ENCODE measurements at places on chromosomes 6 and 20. TPM values are rescaled to one million over a fixed set of nuclear protein-coding genes. Genes with fewer than 3 reads are reported as not detected.

The CRISP3 gene
- not detected for total RNA-seq

The TPX2 gene
- total RNA-seq, result 23.9 TPM

The SGK2 gene
- total RNA-seq, result 20.6 TPM

The PXDC1 gene
- total RNA-seq, result 83.8 TPM

The EMILIN3 gene
- 8.0 TPM for total RNA-seq

The LTB gene
- total RNA-seq, result 2.4 TPM

The CFAP61 gene
- 1.0 TPM for total RNA-seq

The BNIP5 gene
- 29.1 TPM for total RNA-seq

The KCNQ5 gene
- total RNA-seq, result 5.5 TPM

The ADAM33 gene
- 14.8 TPM for total RNA-seq

The GMNN gene
- total RNA-seq, result 73.1 TPM

The DEFB124 gene
- not detected for total RNA-seq

The TINAG gene
- total RNA-seq, result 0.76 TPM

The PPARD gene
- 9.1 TPM for total RNA-seq

The BPIFA1 gene
- not detected for total RNA-seq

The SLC2A10 gene
- 37.2 TPM for total RNA-seq

DNA sequence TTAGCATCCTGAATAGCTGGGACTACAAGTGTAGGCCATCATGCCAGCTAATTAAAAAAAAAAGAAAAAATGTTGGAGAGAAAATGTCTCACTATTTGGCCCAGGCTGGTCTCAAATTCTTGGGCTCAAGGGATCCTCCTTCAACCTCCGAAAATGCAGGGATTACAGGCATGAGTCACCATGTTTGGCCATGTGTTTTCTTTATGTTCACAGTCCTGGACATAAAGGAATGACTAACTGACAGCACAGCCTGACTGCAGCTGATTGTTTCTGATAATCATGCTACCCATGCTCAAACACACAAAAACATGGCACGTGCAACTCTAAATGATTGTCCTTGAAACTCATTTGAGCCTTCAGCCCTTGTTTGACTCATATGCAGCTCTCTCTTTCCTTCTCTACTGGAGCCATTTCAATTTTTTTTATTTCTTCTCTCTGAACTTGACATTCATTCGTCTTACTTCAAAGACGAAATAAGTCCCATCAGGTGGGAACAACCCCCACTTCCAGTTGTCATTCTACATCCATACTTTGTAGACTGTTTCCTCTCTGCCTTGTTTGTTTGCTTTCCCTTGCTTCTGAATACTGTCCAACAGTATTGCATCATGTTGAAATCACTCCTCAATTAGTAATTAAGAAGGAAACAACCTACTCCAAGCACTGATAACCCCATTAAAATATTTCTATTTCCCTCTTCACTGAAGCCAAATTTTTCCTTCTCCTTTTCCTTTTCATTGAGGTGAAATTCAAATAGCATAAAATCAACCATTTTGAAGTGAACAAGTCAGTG is 413.0 kb downstream of the BMP2 start:
- no peaks in the 10 kb centered on the region for H3K4me1 ChIP-seq
- H3K27ac ChIP-seq, result no peak overlapping the region
- DNase-seq, result no peak

DNA sequence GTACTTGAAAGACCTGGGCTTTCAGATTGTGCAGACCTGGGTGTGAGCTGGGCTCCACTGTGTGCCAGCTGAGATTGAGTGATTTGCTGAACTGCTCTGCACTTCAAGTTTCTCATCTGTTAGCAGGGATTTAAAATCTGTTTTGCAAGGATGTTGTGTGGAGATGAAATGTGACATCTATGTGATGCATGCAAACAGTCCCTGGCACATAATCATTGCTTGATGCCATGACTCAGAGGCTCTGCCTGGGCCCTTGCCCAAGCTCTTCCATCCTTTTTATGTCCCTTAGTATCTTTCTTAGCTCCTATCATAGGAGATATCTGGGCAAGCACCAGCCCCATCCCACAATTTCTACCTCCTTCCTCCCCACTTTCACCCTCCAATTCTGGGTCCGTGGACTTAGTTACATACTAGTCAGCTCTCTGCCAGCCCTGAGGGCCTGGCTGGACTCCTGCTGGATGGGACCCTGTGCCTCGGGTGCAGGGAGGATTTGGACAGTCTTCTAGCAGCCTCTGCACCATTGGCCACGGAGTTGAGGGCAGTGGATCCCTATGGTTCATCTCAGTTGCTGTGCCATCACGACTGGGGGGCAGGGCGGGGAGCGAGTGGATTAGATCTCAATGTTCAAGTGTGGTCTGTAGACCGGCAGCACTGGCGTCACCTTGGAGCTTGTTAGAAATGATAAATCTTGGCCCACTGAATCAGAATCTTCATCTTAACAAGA is 103.6 kb downstream of the MAP3K7 start:
- H3K27me3 ChIP-seq, result no peaks in the 10 kb centered on the region
- H3K4me3 ChIP-seq, result no peak overlapping the region
- no peak overlapping the region for H3K27ac ChIP-seq
- DNase-seq, result no peak

- no peaks in the 10 kb centered on the region for H3K27me3 ChIP-seq
- H3K4me3 ChIP-seq, result no peak overlapping the region
- DNase-seq, result peak; percentile 31
- peak overlapping the region; percentile 81 for H3K27ac ChIP-seq
- H3K36me3 ChIP-seq, result no peaks in the 10 kb centered on the region
These were observed 163.7 kb downstream of the RALGAPA2 start for GRCh38 chr20:20548527-20549266.

GRCh38 chr20:45049438-45049837 is 51.5 kb downstream of the KCNS1 start:
- H3K27me3 ChIP-seq, result no peaks in the 10 kb centered on the region
- DNase-seq, result no peak
- no peak overlapping the region for H3K27ac ChIP-seq
- no peak overlapping the region for H3K4me3 ChIP-seq
- H3K36me3 ChIP-seq, result no peaks in the 10 kb centered on the region
- no peaks in the 10 kb centered on the region for H3K4me1 ChIP-seq

DNA sequence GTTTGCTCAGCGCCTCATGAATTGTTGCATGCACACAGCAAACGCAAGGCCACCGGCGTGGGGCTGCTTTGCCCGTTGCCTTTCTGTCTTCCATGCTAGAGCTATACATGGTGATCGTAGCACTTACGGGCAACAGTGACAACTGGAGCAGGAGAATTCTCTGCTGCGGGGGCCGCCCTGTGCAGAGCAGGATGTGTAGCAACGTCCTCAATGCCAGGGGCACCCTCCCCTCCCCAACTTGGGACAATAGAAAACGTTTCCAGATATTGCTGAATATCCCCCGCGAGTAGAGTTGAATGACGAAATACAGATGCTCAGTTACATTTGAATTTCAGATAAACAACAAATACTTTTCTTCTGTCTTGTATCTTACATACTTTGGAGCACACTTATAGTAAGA is 198.7 kb downstream of the TFAP2C start:
- peaks cover 20% of the 10 kb centered on the region for H3K4me1 ChIP-seq
- H3K4me3 ChIP-seq, result no peak overlapping the region
- peak overlapping the region; percentile 72 for H3K27ac ChIP-seq
- H3K27me3 ChIP-seq, result peaks cover 20% of the 10 kb centered on the region
- DNase-seq, result no peak

- H3K36me3 ChIP-seq, result no peaks in the 10 kb centered on the region
- H3K27ac ChIP-seq, result peak overlapping the region; percentile 87
- H3K4me1 ChIP-seq, result peaks cover 53% of the 10 kb centered on the region
- no peak overlapping the region for H3K4me3 ChIP-seq
- H3K27me3 ChIP-seq, result no peaks in the 10 kb centered on the region
- peak; percentile 48 for DNase-seq
These were observed 88.8 kb downstream of the CD24 start for GRCh38 chr6:106885679-106886078.

- no peak for DNase-seq
- H3K36me3 ChIP-seq, result no peaks in the 10 kb centered on the region
- no peaks in the 10 kb centered on the region for H3K4me1 ChIP-seq
- H3K4me3 ChIP-seq, result no peak overlapping the region
- H3K27me3 ChIP-seq, result no peaks in the 10 kb centered on the region
These were observed 61.3 kb downstream of the UNC5CL start for GRCh38 chr6:40977695-40978094.

DNA sequence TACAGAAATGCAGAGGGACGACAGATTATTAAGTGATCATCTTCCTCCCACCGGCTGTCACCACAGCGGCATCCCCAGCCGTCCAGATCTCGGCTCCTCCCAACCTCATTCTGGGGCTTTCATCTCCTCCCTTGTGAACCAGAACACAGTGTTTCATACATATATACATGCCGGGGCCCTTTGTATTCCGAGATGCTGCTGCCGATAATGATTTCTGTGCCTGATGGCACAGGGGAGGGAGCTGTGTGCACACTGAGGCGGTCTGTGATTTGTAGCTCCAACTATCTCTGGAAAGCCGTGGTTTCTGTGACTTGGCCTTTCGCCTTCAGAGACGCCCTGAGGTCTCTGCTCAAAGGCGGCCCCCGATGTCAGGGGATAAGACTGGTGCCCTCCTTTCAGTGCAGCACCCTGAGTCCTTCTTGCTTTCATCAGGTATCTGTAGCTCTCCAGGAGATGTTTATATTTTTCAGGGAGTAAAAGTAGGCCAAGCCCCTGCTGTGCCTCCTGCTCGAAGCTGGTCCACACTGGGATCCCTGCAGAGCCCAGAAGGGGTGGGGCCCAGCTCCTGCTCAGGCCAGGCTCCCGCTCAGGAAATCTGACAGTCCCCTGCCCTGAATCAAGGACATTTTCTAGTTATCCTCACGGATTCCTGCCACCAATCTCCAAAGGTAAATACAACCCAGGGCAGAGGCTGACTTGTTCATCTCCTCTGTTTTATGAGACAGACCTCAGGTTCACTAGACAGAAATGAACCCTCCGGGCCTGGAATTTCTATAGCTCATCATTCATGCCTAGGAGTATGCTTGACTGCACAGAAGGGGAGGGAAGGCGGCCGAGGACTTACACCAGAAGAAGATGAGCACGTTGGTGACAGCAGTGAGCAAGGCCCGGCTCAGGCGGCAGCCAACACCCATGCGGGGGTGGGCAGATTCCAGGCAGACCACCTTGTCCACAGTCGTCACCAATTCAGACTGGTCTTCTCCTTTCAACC is 11.2 kb downstream of the LEMD2 start:
- H3K4me1 ChIP-seq, result peaks cover 9% of the 10 kb centered on the region
- H3K27me3 ChIP-seq, result no peaks in the 10 kb centered on the region
- no peak overlapping the region for H3K27ac ChIP-seq
- DNase-seq, result no peak

DNA sequence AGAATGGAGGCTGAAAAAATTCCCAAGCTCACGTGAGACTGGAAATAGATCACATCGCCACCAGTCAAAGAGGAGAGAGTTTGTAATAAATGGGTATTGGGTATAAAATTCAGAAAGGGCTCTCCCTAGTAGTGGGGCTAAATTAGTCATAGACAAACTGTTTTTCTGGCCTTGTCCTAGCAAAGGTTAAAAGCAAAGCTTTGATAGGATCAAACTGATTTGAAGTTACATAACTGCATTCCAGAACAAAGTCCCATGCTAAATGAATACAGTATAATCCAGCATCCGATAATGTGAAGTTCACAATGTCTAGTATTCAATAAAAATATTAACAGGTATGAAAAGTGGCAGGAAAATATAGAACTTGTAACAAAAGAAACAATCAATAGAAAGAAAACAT is 149.8 kb upstream of the ATXN1 start:
- H3K36me3 ChIP-seq, result no peaks in the 10 kb centered on the region
- no peak overlapping the region for H3K27ac ChIP-seq
- no peak overlapping the region for H3K4me3 ChIP-seq
- no peaks in the 10 kb centered on the region for H3K27me3 ChIP-seq
- DNase-seq, result no peak

GRCh38 chr6:137867685-137868509 is 838 bp downstream of the TNFAIP3 start:
- H3K4me1 ChIP-seq, result peaks cover 15% of the 10 kb centered on the region
- DNase-seq, result no peak
- H3K27me3 ChIP-seq, result no peaks in the 10 kb centered on the region
- peak overlapping the region; percentile 95 for H3K27ac ChIP-seq
- peaks cover 6% of the 10 kb centered on the region for H3K36me3 ChIP-seq

GRCh38 chr20:34705397-34706301 is 1.5 kb downstream of the TP53INP2 start:
- peak; percentile 70 for DNase-seq
- no peaks in the 10 kb centered on the region for H3K36me3 ChIP-seq
- peaks cover 14% of the 10 kb centered on the region for H3K4me1 ChIP-seq
- H3K27me3 ChIP-seq, result no peaks in the 10 kb centered on the region

GRCh38 chr6:18266523-18266912 is 2.2 kb upstream of the DEK start:
- peaks cover 9% of the 10 kb centered on the region for H3K4me1 ChIP-seq
- H3K27ac ChIP-seq, result no peak overlapping the region
- DNase-seq, result no peak

- DNase-seq, result no peak
- H3K4me3 ChIP-seq, result no peak overlapping the region
- no peaks in the 10 kb centered on the region for H3K36me3 ChIP-seq
- H3K4me1 ChIP-seq, result no peaks in the 10 kb centered on the region
- H3K27me3 ChIP-seq, result no peaks in the 10 kb centered on the region
These were observed 66.7 kb upstream of the TSHZ2 start for GRCh38 chr20:52905241-52905994.

DNA sequence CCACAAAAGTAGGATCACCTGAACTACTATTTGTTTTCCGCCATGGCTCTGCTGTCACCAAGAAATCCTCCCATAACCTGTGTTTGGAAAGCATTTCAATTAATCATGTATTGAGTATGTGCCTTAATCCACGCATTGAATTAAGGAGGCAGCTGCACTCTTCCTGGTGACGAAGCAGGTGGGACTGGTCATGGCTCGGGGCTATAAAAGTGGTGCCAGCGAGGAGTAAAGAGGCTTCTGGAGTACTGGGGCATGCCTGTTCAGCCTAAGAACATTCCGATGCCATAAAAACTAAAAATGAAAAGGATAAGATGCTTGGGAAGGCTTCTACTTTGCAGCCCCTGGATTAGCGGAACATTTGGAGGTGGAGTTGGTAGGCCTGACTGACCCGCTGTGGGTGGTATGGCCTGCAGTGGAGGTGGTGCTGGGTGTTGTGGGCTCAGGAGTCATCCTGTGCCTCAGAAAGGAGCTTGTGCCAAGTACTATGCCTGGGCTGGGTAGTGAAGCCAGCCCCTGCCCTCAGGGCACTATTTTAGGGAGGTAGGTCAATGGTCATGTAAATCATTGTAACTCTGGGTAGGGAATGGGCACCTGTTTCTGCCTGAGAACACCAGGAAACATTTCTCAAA is 110.5 kb downstream of the B3GAT2 start:
- peaks cover 6% of the 10 kb centered on the region for H3K4me1 ChIP-seq
- H3K27me3 ChIP-seq, result no peaks in the 10 kb centered on the region
- no peak for DNase-seq
- no peaks in the 10 kb centered on the region for H3K36me3 ChIP-seq
